ENCODE measurements at places on chromosomes 5 and 9.

DNA sequence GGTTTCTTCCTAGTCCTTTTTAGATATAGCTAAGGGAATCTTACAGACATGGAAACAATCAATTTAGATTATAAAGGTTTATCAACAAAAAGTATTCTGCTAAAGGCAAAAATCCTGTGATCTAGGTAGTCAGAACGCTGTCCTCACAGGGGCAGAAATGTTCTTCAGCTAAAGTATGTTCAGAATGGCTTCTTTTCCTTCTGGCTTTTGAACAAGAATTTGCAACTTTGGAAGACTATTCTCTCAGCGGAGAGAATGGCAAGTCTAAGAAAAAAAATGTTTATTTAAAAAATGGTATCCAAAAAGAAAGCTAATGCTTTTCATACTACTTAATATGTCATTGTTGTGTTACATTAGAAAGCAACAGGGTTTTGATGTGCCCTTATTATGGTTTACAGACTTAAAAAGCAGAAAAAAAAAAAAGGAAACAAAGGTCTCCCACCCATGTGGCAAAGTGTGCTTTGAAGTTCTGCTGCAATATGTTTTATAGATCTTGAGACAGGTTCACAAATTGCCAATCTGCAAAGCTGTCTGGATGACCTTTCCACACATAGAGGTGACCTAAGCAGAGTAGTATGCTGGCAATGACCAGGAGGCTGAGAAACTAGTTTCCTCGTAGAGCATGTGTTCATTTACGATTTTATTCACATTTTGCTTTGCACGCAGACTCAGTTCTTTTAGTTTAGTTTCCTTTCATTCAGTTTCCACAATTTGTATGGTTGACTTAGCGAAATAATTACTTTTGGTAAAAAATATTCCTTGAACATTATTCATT is 45.1 kb upstream of the PJA2 start:
- no peak for DNase-seq

DNA sequence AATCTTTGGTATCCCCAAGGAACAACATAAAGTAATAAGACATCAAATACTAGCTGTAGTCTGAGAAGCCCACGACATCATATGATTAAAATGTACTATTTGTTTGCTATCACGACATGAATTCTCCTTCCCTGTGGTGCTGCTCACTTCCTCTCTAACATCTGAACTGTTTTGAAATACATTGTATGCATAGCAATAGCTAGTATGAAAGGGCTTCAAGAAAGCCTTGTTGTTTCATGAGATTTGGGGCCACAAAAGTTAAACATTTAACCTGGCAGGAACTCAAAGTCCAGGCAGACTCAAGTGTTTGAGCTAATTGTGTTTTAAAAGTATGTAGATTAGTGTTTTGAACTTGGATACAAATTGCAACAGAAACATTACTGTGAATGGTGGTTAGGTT is 237.4 kb upstream of the PTGER4 start:
- no peak for DNase-seq

- DNase-seq, result no peak
Observed at GRCh38 chr9:116608064-116608463, 79.0 kb upstream of the TRIM32 start.

DNA sequence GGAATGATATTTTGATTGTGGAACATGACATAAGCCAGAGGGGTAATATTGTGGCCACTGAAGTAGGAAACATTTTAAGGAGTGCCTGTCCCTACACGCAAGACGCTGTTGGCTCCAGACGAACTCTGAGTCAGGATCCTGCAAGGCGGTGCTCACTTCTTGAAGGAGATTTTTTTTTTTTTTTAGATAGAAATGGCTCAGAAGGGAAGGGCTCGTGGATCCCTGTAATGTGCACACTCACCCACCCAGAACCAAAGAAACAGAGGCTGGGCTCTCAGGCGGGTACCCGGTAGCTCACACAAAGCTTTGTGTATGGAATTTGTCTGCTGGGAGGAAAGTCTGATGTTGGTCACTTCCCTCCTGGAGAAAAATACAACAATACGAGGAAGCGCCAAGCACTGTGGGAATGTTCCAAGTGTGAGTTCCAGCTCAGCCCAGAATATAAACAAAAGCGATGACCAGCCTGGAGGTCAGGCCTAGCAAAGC is 25.7 kb downstream of the RAPGEF1 start:
- no peak for DNase-seq

DNA sequence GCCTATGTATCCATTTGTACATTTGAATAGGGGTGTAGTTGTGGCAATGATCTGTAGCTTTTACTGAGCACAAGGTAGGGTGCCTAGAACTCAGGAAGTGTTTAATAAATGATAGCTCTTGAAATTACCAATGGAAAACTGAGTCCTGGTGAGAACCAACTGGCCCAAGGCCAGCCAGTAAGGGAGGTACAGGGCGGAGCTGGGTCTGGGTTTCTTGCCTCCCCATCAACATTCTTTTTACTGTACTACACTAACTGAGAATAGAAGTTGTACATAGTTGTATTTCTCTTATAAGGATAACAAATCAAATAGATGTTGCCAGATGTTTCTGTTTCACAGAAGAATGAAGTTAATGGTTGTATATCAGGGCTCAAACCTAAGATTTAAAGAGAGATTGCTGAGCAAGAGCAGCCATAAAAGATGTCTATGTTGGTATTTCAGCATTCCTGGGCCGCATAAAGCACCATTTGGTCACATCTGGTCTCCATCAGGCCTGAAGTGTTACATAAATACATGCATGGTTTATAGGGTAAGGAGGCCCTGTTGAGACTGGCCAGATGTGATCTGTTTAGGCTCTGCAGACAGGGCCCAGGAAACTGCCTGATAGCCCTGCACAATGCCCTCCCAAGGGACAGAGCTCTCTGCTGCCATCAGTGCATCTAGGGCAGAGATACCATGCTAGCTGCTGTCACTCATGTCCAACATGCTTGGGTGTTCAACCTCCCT is 210.5 kb downstream of the NXNL2 start:
- DNase-seq, result no peak

DNA sequence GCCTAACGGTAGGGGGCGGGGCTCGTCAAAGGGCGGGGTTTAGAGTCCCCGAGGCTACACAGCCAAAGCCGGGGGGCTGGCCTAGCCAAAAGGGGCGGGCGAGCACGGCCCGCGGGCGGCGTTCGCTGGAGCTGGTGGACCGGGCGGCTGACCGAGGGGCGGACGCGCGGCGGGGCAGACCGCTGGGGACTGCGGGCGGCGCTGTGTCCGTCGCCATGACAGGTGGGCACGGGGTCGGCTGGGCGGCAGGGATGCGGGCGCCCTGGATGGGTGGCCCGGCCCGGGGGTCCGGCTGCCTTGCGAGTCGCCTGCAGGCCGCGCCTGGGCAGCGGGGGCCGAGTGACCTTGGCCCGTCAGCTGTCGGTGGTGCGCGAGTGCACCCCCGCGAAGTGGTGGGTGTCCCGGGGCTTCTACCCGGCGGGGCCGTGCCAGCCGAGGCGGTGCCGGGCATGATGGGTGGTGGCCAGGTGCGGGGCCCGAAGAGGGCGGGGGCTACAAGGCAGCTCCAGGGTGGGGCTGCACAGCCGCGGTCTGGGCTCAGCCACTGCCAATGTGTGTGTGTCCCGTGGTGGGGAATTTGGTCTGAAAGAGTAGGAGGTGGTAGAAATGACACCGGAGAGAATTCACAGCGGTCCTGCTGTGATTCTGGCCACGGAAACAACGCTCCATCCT is at the start of gene CARD19:
Gene CARD19, plus strand, starts transcription at position 87 of the 672 bp plus-strand sequence. Its CDS starts 129 bp downstream, at position 216.
- DNase-seq, result peak; percentile 43

GRCh38 chr5:157965989-157966388 is 107.0 kb upstream of the CLINT1 start:
- DNase-seq, result no peak

DNA sequence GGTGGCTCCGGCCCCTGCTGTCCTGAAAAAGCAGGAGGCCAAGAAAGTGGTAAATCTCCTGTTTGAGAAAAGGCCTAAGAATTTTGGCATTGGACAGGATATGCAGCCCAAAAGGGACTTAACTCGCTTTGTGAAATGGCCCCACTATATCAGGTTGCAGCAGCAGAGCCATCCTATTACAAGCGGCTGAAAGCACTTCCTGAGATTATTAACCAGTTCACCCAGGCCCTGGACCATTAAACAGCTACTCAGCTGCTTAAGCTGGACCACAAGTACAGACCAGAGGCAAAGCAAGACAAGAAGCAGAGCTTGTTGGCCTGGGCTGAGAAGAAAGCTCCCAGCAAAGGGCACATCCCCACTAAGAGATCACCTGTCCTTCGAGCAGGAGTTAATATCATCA is 89.7 kb downstream of the MLLT3 start:
- DNase-seq, result no peak

- DNase-seq, result no peak
Observed at GRCh38 chr9:133876836-133877235, 115.3 kb downstream of the VAV2 start.
